Left renal pelvis (tissue), 4 donors: ENCODE measurements at places on chromosomes 2 and 18.

DNA sequence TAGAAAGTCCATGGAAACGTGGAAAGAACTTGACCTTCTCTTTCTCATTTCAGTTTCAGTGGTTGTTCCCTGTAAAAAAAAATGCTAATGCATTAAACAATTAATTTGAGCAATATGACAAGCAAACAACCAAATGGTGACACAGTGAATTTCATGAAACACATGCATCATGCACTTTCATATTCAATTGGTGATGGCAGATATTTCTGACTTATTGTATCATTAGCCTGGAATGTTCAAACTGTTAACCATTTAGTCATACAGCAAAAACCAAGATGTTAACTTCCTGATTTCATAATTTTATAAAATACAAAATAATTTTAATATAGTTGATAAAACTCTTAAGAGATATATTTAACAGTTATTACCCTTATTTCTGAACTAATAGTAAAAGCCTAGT, 85.5 kb downstream of the SCN1A start:
- no peak for DNase-seq

- DNase-seq = no peak
Observed at GRCh38 chr2:160440888-160441287, 52.7 kb downstream of the RBMS1 start.

DNA sequence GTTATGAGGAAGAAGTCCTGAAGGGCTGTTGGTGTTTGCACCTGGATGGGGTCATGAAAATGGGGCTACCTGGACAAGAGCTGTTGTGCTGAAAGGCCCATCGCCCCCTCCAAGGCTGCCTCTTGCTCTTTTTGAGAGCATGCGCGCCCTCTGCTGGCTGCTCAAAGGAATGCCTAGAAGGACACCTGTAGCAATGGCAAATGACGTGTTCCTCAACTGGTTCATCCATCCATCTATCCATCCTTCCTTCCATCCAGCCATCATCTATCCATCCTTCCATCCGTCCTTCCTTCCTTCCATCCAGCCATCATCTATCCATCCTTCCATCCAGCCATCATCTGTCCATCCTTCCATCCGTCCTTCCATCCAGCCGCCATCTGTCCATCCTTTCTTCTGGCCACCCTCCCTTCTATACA, 17.2 kb upstream of the RPL31 start:
- no peak for DNase-seq

- DNase-seq = no peak
Observed at GRCh38 chr2:119197126-119197405, 26.6 kb upstream of the STEAP3 start.

DNA sequence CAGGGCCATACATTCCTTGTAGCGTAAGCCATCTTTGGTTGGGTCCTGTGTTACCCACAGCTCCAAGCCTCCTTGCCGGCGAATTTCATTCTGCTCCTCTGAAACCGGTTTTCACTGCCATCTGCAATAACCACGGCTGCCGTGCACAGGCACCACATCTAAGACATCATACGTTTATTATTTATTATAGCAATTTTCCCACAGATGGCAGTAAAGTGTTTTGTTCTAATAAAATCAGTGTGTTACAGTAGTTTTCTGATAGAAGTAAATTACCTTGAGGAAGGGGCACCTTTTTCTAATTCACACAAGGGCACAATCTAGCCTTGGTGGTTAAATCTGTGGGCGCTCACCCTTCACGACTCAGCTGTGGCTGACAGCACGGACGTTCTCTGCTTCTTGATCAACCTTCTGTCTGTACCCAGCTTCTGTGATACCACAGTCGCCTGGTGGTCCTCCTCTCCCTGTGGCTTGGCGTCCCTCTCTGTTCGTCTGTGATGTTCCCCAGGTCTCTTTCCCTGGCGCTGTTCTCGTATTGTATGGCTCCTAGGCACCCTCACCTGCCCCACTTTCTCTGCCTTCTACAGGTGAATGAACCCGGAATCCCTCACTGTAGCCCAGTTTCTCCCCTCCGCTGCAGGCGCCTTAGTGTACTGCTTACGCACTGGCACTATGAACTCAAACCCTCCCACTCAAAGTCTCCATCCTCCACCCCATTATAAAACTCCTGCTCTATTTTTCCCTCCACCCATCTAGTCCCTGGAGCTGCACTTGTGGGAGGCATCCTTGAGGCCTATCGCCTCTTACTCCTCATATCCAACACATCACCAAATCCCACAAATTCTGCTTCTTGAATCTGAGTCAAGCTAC, 236.8 kb downstream of the DYSF start:
- no peak for DNase-seq

DNA sequence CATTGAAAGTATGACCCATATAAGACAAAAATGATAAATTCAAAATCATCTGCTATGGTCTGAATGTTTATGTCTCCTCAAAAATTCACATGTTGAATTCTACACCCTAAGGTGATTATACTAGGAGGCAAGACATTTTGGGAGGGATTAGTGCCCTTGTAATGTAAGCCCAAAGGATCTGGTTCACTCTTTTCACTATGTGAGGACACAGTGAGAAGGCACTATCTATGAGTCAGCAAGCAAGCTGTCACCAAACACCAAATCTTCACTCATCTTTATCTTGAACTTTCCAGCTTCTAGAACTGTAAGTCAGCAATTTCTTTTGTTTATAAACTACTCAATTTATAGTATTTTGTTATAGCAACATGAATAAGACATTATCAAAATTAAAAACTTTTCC, 284.7 kb upstream of the ZC3H15 start:
- no peak for DNase-seq

DNA sequence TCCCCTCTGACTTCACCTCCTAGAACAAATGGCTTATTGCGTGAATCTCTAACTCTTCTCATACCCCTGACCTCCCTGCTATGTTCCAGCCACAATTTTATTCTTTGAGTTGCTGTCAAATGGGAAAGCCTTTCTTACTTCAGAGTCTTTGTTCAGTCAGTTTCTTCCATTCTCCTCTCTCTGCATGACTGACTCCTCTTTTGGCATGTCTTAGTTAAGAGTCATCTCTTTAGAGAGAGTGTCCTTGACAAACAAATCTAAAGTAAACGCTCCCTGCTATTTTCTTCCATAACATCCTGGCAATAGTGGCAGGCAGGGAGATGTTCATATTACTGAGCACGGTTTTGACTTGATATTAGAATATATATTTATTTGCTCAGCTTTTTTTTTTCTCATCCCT, 170.7 kb upstream of the ERBB4 start:
- DNase-seq = no peak

DNA sequence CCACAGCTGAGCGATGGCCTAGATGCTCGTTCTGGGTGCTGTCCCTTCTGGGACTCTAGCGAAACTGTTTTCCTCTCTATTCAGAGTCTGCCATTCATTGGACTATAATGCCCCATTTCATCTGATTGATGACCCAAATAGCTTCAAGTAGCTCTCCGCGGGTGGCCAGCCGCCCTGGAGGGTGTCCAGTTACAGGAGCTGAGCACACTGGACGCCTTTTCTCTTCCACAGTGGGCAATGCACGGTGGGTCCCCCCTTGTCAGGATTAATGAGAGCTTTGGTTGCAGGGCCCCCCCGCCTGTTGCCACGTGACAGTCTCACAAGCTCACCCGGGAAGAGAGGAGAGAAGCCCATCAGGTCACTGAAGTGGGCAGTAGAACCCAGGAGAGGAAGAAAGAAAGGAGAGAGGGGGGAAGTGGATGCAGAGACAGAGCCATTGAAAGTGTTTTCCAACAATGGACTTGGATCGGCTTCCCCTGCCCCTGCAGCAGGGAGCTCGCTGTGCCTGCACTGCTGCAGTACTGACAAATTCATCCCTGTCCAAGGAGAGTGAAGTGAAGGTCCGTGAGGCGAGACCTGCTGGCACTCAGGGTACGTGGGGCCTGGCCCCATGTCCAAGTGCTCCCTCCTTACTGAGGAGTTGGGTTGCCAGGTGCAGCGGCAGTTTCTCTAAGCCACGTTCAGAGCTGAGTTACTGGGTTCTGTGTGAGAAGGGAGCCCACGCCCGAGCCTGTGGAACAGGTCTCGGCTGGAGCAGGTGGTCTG, 44.8 kb downstream of the DIPK1C start:
- no peak for DNase-seq

GRCh38 chr2:19865151-19865550, 36.6 kb downstream of the TTC32 start:
- no peak for DNase-seq

DNA sequence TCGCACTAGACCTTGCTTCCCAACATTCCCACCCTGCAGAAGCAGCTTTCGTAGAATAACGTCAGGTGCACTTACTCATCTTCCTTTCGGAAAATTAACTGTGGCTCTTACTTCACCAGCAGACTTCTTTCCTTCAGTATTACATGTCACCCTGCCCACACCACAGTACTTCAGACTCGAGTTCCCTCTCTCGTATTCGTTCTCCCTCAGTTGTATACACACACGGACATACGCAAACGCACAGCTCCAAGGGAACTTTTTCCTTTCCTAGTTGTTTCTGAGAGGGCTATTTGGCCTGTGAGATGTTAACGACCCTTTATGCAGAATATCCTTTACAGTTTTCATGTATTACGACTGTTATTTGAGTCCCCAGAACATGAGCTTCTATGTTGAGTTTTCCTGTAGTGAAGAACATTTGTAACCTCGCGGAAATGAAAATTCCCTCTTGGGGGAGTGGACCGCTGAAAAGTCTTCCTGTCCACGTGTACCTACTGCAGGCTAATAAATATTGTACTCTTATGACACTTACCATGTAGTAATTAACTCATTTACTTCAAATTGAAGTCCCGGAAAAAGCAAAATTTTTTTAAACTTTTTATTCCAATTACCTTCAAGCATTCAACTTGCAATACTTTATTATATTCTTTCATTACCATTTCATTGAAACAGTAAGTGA, 908 bp downstream of the ERLEC1 start:
- DNase-seq = no peak

DNA sequence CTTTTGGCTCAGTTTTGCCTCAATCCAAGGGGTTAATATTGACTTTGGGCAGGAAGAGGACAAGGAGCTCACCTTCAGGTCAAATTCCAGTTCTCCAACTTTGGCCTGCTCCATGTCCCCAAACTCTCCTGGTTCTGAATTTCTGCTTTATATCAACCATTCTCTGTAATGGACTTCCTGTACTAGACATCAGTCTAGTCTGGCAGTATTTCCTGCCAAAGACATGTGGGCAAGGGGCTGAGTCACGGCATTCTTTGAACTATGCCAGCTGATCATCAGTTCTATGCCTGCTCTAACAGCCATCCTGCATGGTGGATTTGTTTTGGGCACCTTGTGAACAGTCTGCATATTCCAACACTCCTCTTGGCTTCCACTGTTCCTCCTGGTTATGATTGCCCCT, 199.4 kb downstream of the ZEB2 start:
- no peak for DNase-seq

DNA sequence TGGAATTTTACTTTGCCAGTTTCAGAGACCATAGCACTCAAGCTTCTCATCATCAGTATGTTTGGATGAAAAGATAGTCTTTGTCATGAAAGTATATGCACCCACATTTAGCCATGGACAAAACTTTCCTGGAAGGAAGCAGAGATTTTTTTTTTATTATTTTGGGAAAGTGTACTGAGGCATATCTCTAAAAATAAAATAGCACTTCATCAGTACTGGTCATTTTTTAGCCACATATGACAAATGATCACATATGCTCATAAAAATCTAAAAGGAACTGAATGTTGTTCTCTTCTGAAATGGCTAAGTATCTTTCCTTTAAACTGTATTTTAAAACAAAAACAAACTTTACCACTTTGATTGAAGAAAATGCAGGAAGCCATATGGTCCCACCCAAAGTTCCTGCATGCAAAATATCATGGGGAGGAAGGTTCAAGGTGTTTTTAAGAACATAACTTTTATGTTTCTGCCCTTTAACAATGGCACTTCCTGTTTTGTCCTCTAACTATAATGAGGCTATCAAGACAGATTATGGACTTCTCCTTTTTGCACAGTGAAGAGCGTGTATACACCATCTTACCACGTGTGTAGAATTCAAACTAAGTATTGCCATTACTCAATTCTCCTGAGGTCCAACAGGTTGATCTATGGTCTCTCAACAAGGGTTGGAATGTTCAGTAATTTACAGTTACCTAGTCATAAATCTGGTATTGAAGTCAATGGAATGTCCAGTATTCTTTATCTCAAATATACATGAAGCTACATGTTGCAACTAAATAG, 77.1 kb upstream of the SLC39A10 start:
- no peak for DNase-seq

DNA sequence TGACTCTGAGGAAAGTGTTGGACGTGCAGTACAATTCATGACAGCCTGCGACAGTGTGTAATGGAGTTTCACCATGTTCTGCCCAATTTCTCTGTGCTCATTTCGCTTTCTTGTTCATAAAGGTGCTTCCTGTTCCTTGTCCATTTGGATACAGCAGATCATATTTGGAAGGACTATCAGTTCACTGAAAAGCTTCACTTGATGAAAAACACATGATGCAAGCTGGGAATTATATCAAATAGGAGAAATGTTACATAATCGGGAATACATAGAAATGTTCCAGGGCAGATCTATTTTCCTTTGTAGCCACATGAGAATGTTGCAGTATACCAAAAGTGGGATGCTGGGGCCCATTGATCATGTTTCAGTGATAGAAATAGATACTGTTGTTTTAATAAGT, 266.3 kb upstream of the SLC14A2 start:
- no peak for DNase-seq

GRCh38 chr2:28134262-28134812, 243.8 kb downstream of the BABAM2 start:
- no peak for DNase-seq

GRCh38 chr2:73089270-73090030, 17.9 kb upstream of the SFXN5 start:
- no peak for DNase-seq

- DNase-seq = no peak
Observed at GRCh38 chr18:7770908-7771307, 203.8 kb downstream of the PTPRM start.

GRCh38 chr2:101693991-101694588, 3.4 kb upstream of the MAP4K4 start:
- DNase-seq = no peak

- peak; percentile 68 for DNase-seq
Observed at GRCh38 chr2:180125245-180125962, 118.3 kb upstream of the CWC22 start.

DNA sequence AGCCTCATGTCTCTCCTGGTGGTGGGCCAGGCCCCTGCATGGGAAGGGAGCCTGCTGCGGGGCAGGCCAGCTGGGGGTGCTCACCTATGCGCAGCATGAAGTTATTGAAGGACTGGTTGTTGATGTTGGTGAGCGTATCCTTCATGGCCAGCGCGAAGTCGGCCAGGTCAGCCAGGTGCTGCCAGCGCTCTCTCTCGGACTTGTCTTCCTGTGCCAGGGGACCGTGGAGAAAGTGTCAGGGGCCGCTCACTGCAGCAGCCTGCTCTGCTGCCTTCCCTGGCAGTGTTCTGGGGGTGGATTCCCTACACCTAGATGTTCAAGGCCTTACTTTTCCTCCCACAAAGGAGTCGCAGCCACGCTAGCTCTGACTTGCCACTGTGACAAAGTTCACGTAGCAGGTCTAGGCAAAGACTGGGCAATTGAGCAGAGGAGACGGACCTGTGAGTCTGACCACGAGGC, 28.2 kb downstream of the CENPO start:
- DNase-seq = no peak

DNA sequence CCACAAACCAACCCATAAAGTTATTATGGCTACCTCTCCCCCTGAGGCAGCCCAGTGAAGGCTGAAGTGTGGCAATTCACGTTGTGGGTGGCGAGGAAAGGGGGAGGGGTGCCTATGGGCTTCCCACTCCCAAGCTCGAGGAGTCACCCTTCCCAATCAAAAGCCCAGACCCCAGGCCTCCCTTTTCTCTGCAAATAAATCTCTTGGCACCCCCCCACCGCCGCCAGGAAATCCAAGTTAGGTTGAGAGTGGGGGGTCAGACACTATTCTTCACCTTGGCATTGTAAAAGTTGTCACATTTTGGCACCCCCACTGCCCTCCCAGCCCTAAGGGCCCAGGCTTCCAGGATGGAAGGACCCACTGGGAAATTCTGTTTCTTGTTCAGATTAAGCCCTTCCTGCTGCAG, 6.9 kb downstream of the ANKRD53 start:
- no peak for DNase-seq
